Activated T-helper 1 cell treated with Interleukin-2 at 50 U/mL for 16 hours (primary cell): ENCODE measurements at places on chromosomes 7 and 10.

GRCh38 chr7:37245590-37245989 lies 203.1 kb downstream of the ELMO1 start:
- no peak for DNase-seq

DNA sequence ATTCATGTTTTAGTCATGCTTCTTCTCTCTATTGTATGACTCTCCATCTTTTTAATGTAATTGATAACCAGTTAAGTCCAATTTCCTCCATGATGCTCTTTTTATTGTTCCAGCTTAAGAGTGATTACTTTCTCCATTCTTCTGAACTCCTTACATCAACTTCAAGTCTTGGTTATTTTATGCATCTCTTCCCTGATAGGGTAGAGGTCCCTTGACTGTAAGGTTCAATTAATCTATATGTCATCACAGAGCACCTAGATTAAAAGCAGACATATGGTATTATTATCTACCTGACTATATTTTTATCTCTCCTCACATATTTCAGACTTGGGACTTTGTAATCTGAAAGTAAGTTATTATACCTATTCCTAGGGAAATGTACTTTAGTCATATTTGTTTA lies 853.1 kb downstream of the REEP3 start:
- DNase-seq: no peak

GRCh38 chr10:96995851-96996250 lies 163.8 kb downstream of the LCOR start:
- no peak for DNase-seq

GRCh38 chr7:8582728-8583127 lies 149.3 kb downstream of the NXPH1 start:
- DNase-seq: no peak

DNA sequence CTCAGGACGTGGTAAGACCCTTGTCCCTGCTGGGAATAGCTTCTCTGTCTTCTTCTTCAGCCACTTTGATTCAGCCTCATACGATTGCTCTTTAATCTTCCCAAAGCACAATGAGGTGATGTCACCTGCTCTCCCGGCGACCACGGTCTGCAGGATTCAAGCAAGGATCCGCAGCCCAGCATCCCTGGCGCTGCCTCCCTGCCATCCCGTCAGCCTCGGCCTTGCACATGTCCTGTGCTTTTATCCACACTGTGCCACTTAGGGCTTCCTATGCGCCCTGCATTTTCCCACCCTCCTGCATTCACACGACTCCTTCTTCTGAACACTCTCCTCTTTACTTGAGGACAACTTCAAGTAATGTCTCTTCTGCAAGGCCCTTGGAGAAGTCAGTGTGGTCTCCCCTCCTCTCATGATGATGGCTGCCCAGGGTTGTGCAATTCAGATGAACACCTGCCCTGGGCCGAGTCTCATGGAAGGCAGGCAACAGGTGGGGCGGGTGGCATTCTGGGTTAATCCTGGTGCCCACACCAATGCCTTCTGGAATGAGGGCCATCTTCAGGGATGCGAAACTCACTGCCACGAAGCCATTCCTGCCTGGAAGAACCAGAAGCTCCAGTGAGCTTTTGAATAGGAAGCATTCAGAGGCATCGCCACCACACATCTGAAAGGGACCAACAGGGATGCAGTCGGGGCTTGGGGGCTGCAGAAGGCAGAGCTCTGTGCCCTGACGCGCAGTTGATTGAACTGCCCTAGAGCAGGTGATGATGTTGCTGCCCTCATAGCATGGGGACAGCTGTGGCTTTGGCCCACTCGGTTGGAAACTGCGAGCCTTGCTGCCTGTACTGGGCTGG lies 287.5 kb downstream of the GLRX3 start:
- DNase-seq: no peak

DNA sequence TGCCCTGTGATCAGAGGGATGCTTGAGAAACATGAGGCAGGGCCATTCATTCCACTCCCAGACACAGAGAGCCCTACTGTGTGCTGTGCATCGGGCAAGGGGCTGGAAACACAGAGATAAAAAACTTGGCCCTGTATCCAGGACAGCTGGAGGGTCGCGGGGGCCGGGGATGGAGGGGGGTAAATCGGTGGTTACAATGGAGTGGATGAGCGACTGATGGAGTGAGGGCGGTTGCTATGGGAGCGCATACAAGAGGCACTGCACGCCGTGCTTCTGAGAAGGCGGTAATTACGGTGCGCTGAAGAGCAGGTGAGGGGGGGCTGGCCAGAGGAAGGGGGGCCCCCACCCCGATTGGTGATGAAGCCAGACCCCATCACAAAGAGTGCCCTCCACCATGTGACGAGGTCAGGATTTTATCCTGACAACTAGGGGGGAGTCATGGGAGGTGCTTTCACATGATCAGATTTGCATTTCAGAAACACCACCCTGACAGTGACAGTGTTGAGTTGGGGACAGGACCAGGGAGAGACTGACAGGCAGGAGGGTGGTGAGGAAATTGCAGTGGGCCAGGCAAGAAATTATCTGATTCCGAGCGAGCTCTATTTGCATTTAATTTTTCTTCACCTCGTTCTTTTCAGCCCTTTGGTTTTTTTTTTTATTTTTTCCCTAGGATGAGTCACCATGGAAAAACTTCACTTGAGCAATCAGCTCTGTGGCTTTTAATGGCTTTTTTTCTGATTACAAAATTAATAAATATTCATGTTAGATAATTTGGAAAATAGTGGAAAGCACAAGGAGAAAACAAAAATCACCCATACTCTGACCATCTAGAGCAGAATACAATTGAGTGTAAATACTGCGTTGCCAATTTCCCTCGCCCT lies 7.8 kb downstream of the CPA5 start:
- DNase-seq: no peak
